ENCODE measurements at places on chromosomes 2 and 18.

DNA sequence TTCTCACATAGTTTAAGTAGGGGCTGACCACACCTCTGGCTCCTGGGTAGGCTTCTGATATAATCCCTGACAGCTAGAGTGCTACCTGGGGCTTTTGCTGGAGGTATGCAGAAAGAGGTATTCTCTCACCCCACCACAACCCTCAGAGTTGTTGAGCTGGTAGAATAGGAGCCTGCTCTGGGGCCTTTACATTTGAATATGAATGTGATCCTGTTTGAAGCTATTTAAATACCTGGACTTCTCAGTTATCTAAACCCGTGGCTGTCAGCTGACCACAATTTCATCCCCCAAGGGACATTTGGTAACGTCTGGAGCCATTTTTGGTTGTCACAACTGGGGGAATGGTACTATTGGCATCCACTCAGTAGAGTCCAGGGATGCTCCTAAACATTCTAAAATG, 669.1 kb downstream of the SATB2 start:
- no peak for DNase-seq

GRCh38 chr18:5376986-5377385, 81.5 kb upstream of the ZBTB14 start:
- DNase-seq: no peak

GRCh38 chr18:6561862-6562291, 147.2 kb upstream of the L3MBTL4 start:
- DNase-seq: no peak

- DNase-seq: no peak
Observed at GRCh38 chr2:55844986-55845385, 78.6 kb downstream of the EFEMP1 start.

- no peak for DNase-seq
Observed at GRCh38 chr2:64128943-64129391, 15.3 kb downstream of the PELI1 start.

Measured in NCI-H2029 treated with DMSO at 0.1 percent for 48 hours (cell line).